ENCODE measurements at places on chromosomes 2 and 18.
A peak's percentile ranks its signal among the peaks of the same experiment; 100 is the strongest.

- no peak for DNase-seq
Measured at GRCh38 chr2:157698430-157698829, 69.8 kb upstream of the ACVR1C start.

DNA sequence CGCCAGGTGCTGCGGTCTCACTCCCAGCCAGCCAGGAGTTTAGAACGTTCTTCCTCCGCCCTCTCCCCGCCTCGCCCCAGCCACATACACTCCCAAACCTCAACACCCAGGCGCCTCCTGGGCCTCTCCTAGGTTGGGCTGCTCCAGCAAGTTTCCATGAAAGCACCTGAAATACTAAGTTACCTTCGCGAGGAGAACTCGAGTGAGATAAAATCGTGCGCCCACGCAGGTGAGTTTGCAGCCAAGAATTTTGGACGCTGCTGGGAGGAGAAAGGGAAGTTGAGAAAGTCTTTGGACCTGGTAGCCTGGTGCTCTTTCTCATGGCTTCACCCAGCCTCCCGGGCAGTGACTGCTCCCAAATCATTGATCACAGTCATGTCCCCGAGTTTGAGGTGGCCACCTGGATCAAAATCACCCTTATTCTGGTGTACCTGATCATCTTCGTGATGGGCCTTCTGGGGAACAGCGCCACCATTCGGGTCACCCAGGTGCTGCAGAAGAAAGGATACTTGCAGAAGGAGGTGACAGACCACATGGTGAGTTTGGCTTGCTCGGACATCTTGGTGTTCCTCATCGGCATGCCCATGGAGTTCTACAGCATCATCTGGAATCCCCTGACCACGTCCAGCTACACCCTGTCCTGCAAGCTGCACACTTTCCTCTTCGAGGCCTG lies at the start of gene GPR39:
Gene GPR39 (plus strand): TSS at position 83 of the 673 bp plus-strand sequence.
- no peak for DNase-seq

GRCh38 chr2:169542433-169542832 lies 31.2 kb downstream of the FASTKD1 start:
- no peak for DNase-seq

- no peak for DNase-seq
Measured at GRCh38 chr18:21513292-21513691, 87.2 kb downstream of the ESCO1 start.

- no peak for DNase-seq
Measured at GRCh38 chr2:227124811-227125210, 39.2 kb downstream of the COL4A4 start.

DNA sequence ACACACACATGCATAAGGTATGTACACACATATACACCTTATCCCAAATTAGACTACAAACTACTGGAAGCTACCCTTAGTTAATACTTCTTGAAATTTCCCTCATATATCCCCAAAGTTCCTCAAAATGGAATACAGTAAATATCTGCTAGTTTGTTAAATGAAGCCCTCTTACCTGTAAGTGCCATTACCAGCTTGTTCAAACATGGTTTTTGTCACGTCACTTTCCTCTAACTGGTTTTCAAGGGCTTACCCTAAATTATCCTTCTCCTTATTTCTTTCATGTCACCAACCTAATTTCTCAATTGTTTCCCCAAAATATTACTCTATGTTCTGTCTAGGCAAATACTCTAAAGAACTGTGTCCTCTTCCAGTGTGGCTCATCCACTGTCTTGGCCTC lies 24.4 kb upstream of the KIDINS220 start:
- no peak for DNase-seq

DNA sequence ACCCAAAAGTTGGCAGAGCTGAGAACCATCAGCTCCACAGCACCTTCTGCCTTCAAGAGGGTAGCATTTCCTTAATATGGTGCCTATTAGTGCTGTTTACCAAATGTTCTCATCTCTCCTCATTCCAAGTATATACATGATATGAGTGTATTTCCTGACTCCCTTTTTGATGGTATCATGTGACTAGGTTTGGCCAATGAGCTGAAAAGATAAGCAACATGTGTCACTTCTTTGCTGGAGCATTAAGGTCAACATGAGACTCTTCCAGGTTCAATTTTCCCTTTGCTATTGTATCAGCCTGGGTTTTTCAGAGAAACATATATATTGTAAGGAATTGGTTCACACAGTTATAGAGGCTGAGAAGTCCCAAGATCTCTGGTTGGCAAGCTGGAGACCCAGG lies 310.9 kb downstream of the HRH4 start:
- no peak for DNase-seq

DNA sequence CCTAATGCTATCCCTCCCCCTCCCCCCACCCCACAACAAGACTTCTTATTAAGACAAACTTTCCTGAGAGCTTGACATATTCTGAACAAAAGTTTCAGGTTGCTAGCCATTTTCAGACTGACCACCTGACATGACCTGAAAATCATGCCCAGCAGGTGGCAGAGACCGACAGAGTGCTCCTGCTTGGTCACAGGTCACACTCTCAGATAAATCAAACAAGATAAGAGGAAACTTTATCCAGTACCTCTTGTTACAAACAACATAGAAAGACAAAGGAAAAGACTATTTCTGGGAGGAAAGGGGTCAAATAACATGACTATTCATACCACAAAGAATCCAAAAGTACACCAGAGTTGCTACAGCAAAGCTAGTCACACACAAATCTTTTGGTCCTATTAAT lies 107.4 kb downstream of the TMEM200C start:
- DNase-seq: peak; percentile 32

- no peak for DNase-seq
Measured at GRCh38 chr2:63984606-63985359, 34.4 kb downstream of the VPS54 start.

GRCh38 chr2:136254681-136255080 lies 136.7 kb upstream of the CXCR4 start:
- no peak for DNase-seq

DNA sequence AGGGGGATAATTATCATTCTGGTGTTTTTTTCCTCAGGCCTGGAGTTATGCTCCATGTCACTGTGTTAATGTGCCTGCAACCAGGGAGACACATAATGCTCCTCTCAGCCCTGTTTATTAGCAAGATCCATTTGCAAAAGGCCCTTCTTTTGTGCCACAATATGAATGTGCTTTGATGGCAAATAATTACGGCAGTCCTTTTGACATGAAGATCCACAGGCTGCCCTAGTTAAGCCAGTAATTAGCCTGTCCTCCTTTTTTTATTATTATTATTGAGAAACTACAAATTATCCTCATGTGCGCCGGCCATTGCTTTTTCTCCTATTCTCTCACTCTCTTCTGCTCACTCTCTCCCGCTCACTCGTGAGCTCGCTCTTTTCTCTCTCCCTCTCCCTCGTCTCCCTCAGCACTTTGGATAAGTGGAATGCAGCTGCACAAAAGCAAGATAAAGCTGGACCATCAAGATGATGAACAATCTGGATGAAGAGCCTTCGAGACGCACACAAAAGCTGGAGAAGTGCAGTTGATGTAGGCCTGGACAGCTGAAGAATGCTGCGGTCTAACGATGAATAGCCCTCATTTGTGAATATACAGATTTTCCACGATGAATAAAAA lies 762.3 kb downstream of the BCL11A start:
- no peak for DNase-seq

GRCh38 chr2:153474407-153474806 lies 4.2 kb downstream of the RPRM start:
- no peak for DNase-seq

GRCh38 chr2:28594000-28594331 lies 98.1 kb downstream of the PLB1 start:
- no peak for DNase-seq

DNA sequence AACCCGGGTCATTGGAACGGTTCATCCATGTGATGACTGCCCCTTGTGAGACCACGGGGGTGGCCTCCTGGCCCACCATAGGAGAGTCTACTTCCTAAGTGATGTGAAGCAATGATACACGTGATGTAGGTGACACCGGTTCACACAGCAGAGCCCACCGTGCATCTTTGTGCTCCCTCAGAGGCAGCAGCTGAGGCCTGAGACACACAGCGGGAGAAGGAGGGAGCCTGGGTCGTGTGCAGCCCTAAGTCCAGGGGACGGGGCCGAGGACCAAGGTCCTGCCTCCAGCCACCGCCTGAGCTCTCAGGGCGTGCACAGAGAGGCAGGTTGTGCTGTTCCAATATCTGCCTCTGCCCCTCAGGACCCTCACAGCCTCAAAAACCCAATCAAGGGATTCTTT lies 377.2 kb upstream of the SALL3 start:
- no peak for DNase-seq

DNA sequence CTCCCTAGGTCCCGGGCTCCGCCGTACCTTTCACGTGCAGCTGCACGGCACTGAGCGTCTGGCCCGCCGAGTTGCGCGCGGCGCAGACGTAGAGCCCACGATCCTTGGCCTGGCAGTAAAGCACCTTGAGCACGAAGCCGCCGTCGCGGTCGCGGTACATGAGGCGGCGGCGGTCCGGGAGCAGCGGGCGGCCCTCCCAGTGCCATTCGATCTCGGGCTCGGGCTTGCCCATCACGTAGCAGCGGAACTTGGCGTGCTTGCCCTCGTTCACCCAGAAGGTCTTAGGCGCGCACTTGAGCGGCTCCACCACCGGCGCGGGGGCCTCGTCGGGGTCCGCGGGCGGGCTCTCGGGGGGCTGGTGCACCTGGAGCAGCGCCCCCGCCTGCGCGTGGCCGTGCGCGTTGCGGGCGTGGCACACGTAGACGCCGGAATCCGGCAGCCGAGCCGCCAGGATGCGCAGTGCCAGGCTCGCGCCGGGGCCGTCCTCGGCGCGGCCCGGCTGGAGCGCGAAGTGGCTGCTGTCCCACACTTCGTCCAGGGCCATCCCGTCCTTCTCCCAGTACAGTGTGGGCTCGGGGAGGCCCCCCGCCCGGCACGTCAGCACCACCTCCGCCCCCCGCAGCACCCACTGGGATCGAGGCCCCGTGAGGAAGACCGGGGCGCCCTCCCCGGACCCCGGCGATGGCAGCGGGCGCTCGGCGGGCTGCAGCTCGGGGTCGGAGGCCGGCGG lies 980 bp downstream of the OBSL1 start:
- DNase-seq: peak; percentile 70

GRCh38 chr18:41126541-41127235 lies 828.3 kb upstream of the PIK3C3 start:
- DNase-seq: no peak
